ENCODE measurements at places on chromosomes 1 and 21.

DNA sequence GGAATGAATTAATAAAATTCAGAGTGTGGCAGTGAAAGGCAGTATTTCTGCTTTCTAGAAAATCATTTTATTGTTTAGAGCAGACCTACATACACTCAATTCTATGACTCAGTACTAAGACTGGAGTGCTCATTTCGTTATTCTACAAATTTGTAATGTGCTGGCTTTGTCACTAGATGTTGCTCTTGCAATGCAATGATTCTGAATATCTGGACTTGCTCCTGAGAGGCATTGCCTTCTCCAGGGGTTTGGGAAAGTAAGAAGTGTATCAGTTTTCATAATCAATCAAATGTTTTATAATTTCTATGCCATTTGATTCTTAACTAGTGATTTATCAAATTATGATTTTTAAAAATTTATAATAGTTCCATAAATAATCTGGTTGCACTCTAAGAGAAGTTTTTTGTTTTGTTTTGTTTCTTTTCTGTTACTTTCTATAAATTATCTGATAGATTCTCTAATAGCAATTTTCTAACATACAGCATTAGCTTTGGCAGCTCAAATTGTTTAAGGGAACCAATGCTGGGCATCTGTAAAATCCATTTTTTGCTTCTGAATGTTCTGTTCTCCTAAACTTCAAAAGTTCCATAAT is 280.5 kb upstream of the SGIP1 start:
- peak; percentile 44 for DNase-seq

GRCh38 chr1:1426496-1427105 is 5.5 kb upstream of the ANKRD65 start:
- DNase-seq: no peak

DNA sequence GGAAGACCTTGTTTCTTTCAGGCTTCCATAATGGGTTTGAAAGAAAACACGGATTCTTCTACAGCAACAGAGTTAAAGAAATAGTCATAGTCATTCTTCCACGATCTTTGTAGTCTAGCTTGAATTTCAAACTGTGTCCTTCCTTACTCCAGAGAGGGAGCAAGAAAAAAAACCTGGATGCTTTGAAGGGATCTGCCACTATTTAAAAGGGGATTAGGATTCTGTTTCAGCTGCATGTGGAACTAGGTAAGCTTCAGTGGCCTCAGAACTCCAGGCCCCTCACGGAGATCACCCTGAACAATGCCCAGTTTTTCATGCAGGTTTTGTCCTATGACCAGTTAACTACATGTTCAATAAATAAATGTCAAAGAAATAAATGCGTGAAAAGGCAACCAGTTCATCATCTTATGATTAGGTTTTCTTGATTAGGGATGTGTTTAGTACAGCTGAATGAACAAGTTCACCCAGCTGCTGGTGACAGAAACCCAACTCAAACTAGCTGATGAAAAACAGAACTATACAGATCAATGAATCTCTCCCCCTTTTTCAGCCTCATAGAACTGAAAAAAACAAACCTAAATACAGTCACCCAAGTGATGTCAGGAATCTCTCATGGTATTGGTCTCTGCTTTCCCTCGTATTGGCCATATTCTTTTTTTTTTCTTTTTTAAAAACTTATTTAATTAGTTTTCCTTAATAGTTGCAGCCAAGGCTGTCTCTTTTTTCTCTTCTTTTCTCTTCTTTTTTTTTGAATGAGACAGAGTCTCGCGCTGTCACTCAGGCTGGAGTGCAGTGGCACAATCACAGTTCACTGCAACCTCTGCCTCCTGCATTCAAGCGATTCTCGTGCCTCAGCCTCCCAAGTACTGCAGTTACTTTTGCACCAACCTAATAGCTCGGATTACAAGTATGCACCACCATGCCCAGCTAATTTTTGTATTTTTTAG is 14.6 kb upstream of the MPZL1 start:
- no peak for DNase-seq

DNA sequence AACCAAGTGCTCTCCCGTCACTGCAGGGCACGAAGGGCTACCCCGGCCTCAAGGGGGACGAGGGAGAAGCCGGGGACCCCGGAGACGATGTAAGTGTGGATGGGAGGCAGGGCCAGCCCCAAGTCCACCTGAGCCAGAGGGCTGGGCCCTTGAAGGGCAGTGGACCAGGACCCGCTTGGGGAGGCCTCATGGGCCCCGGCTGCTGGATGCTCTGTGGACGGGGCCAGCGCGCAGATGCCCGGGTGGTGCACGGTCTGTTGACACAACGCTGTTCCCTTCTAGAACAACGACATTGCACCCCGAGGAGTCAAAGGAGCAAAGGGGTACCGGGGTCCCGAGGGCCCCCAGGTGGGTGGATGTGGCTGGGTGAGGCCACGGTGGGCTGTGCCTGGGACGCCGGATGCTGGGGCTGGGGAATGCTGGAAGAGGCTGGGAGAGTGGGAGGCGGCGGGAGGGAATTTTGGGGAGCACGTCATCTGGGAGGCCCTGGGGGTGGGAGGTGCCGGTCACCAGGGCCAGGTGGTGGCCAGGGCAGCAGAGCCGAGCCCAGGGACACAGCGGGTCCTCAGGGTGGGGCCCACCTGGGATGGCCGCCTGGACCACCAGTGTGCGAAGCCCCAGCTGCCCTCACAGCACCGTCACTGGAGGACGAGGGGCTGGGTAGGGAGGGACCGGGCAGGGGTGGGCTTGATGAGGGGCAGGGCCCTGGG is 17.5 kb downstream of the COL6A1 start:
- DNase-seq: no peak

- no peak for DNase-seq
Observed at GRCh38 chr1:3327936-3328590, 126.4 kb upstream of the ARHGEF16 start.

DNA sequence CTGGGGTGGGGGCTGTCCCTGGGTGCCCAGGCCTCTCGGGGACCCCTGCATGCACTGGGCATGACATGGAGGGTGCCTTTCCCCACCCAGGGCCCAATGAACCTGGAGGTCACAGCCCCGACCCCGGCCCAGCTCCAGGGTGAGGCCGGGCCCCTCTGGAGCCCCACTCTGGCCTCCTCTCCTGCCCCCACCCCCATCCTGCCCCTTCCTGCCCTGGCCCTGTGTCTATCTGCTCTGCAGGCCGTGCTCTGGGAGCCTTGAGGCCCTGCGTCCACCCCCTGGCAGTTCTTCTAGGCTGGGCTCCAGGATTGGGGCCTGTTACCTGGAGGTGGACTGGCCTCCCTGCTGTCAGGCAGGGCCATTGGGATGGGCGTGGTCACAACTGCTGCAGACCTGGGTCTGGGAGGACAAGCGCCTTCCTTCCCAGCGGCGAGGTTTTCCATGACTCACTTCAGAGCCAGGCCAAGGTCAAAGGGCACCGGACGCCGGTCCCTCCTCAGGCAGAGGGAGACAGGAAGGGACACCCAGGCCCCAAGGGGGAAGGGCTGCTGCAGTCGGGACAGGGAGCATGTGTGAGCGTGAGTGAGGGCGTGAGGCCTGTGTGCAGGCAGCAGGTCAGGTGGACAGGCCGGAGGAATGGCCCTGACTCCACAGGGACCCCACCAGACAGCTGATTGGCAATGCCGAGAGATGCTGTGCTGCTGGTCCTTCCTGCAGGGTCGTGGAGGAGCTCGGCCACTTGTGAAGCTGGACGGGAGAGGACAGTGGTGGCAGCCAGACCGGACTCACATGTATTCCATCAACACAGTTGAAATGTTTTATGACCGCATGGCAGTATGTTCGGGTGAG is 31.1 kb upstream of the POFUT2 start:
- no peak for DNase-seq

- no peak for DNase-seq
Observed at GRCh38 chr1:50975436-50975835, 5.4 kb downstream of the CDKN2C start.

- DNase-seq: no peak
Observed at GRCh38 chr1:25246600-25247023, 642 bp downstream of the RSRP1 start.

- no peak for DNase-seq
Observed at GRCh38 chr1:45545019-45545493, 5.6 kb upstream of the AKR1A1 start.

- peak; percentile 75 for DNase-seq
Observed at GRCh38 chr1:166947398-166948043, 27.8 kb downstream of the ILDR2 start.

- DNase-seq: peak; percentile 73
Observed at GRCh38 chr1:160006312-160006940, 25.4 kb downstream of the PIGM start.

DNA sequence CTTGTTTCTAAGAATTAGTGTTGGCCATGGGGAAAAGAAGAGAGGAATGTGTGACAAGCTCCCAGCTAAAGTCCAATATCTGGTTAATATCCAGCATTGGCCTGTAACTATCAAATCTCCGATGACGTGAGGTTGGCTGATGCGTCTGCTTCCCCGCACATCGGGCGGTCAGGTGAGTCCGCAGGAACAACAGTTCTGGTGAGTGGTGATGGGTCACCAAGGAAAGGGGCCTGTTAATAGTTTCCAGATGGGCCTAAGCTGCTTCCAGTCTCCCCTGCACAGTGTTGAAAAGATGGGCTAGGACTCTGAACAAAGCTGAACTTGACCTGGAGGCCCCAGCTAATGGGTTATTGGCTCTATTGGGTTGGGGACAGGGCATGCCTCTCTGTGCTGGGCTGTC is 193.1 kb upstream of the EDN2 start:
- DNase-seq: no peak

GRCh38 chr1:30698401-30698981 is 24.9 kb downstream of the MATN1 start:
- DNase-seq: no peak

- DNase-seq: no peak
Observed at GRCh38 chr1:160093624-160094290, 4.7 kb downstream of the IGSF8 start.

- peak; percentile 15 for DNase-seq
Observed at GRCh38 chr1:1272341-1273208, 1.1 kb downstream of the UBE2J2 start.

DNA sequence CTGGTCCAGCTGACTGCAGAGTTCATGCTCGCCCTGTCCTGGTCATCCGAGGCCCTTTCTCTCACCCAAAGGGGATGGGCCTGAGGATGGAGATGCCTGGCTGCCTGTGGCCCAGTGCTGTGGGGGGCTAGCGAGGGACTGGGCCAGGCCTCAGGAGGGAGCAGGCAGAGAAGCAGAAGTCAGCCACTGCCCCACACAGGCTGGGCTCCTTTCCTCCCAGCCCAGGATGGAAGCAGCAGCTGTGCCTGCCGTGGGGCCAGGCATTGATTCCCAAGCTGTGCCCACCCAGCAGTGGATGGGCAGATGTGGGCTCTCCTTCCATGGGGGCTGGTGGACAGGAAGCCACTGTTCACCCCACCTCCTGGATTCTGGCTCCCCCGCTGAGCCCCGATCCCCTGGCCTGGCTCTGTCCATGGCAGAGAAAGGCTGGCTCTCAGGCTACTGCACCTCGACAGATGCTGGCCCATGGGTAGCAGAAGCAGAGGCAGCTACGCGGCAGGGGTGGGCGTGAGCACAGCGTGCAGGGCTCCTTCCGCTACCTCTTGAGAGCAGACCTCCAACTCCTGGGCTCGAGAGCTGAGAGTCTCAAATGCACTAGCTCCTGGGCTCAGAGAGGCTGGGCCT is 24.6 kb downstream of the RUNX3 start:
- DNase-seq: no peak

- no peak for DNase-seq
Observed at GRCh38 chr1:230262867-230263567, 163.1 kb downstream of the PGBD5 start.

GRCh38 chr1:72253132-72253531 is 29.2 kb downstream of the NEGR1 start:
- DNase-seq: no peak

GRCh38 chr1:77400781-77401180 is 119.0 kb downstream of the AK5 start:
- no peak for DNase-seq

GRCh38 chr1:67701876-67702275 is 16.9 kb downstream of the GADD45A start:
- no peak for DNase-seq

- no peak for DNase-seq
Observed at GRCh38 chr1:94989911-94990473, 63.1 kb upstream of the CNN3 start.

- DNase-seq: no peak
Observed at GRCh38 chr1:116680752-116681151, 13.2 kb upstream of the IGSF3 start.

GRCh38 chr21:44967082-44968047 is 27.5 kb downstream of the SLX9 start:
- DNase-seq: no peak

GRCh38 chr1:18575620-18576019 is 55.0 kb upstream of the PAX7 start:
- no peak for DNase-seq

GRCh38 chr21:45116066-45116465 is 41.7 kb downstream of the ADARB1 start:
- no peak for DNase-seq
